ENCODE measurements at places on chromosomes 3 and 15. TPM values are rescaled to one million over a fixed set of nuclear protein-coding genes. Genes with fewer than 3 reads are reported as not detected.

GRIP2 gene
- 2.0 TPM for total RNA-seq

EPHB1 gene
- 0.23 TPM for total RNA-seq

FEZF2 gene
- total RNA-seq = not detected

KIF23 gene
- 79.8 TPM for total RNA-seq

NAALADL2 gene
- total RNA-seq = not detected

GOLGA8M gene
- total RNA-seq = not detected

THAP10 gene
- 4.8 TPM for total RNA-seq

FSTL1 gene
- 76.1 TPM for total RNA-seq
